ENCODE measurements at places on chromosomes 11 and 22.

- no peak for DNase-seq
Observed at GRCh38 chr11:113199866-113200265, 114.5 kb upstream of the TTC12 start.

- no peak for DNase-seq
Observed at GRCh38 chr22:42134100-42135020, 3.8 kb upstream of the CYP2D6 start.

DNA sequence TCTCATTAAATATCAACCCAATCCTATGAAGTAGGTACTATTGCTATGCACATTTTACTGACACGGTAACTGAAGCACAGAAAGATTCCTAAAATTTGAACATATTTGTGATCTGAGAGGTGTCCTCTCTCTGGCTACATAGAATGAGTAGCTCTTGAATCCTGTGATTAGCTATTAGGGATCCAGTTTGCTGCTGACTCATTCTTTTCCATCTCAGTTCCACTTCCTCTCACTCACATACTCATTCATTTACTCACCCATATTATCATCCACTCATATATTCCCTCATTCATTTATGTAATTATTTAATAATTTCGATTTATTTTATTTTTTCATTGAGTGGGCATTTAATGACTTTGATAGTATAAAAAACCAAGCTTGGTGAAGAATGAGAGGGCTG, 42.7 kb downstream of the OR5B17 start:
- no peak for DNase-seq

GRCh38 chr22:45434981-45435380, 21.5 kb downstream of the RIBC2 start:
- DNase-seq = no peak

DNA sequence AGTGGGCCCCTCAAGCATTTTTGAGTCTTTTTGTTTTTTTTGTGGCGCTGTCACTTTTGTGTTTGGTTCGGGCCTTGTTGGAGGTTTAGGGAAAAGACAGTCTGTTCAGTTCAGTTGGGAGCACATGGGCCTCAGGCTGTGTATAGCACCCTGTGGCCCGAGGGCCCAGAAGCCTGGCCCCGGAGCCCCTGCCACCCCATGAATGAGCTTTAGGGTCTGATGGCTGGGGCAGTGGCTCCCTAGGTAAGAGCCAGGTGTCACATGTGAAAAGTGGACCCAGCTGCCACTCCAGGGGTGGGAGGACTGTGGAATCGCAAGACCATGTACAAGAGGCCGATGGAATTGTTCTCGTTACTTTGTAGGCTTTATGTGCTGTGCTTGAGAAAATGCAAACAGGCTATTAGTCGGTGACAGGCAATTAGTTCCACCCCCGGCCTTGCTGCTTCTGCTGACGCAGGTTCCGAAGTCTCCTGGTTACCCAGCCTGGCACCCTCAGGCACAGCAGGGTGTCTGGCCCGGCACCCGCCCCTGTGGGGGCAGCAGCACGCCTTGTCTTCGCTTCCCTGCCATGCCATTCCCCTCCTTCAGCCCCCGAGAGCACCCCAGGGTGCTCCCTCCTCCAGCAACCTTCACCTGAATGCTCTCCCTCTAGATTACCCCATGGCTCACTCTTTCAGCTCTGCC, 38.2 kb upstream of the PARVG start:
- DNase-seq = no peak

GRCh38 chr22:42560781-42561180, 7.0 kb downstream of the SERHL2 start:
- DNase-seq = no peak

DNA sequence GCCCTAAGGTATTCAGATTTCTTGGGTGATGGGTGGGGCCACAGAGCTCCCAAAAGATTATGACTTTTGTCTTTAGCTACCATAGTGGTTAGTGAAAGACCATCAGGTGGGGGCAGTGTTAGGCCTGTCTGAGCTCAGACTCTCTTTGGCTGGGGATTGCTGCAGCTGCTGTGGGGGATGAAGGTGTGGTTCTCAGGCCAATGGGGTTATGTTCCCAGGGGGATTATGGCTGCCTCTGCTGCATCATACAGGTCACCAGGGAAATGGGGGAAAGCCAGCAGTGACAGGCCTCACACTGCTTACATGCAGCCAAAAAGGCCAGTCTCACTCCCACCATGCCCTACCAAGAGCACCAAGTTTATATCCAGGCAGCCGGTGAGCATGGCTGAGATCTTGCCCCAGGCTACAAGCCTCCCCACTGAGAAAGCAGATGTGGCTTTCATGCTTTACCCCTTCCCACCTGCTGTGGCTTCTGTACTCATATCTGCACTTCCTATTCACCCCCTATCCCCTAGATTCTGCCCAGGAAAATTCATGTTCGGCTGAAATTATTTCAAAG, 24.8 kb downstream of the CNTF start:
- DNase-seq = no peak

- no peak for DNase-seq
Observed at GRCh38 chr11:111601636-111601978, 642 bp upstream of the SIK2 start.

DNA sequence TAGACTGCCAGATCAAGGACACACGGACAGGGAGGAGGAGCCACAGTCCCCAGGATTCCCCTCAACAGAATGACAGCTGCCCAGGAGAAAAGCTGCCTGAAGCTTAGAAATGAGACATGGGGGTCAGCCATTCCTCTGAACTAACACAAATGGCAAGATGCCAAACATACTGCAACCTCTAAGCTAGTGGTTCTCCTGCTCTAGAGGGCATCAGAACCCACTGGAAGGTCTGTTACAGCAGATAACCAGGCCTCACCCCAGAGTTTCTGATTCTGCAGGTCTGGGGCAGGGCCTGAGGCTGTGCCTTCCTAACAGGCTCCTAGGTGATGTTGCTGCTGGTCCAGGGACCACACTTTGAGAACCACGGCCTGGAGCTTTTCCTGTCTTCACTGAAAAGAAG, 28.6 kb upstream of the BID start:
- DNase-seq = no peak

- no peak for DNase-seq
Observed at GRCh38 chr22:19774628-19775027, 14.1 kb downstream of the TBX1 start.

GRCh38 chr11:112334381-112334780, 73.7 kb upstream of the PLET1 start:
- DNase-seq = no peak

- DNase-seq = no peak
Observed at GRCh38 chr11:77086521-77087472, 15.8 kb upstream of the OMP start.

GRCh38 chr11:76251576-76251975, 45.3 kb upstream of the WNT11 start:
- DNase-seq = no peak

DNA sequence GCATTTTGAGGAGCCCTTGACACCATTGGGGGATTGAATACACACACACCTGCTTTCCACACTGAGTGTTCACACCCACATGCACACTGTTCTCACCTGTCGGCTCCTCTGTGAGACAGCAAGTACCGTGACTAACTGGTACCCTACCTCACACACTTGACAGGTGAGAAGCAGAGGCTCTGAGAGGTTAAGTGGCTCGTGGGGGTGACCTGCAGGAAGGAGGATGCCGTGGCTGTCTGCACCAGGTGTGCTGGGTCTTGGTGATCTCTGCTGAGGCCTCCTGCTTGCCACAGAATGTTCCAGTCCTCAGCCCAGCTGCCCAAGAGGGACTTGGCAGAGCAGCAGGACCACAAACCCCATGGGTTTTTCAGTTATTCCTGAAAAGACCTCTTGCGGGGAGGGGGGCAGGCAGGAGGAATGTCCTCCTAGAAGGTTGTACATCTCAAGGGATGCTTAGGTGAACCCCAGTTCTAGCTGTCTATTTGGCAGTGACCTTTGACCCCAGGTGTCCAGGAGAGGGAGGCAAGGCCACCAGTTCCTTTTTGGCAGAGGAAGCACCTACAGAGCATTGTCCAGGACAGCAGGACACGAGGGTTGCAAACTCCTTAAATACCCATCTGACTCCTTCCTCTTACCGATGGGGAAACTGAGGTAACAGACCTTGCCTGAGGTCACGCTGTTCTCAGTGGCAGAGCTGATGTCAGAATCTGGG, 66.0 kb downstream of the SHISAL1 start:
- no peak for DNase-seq

DNA sequence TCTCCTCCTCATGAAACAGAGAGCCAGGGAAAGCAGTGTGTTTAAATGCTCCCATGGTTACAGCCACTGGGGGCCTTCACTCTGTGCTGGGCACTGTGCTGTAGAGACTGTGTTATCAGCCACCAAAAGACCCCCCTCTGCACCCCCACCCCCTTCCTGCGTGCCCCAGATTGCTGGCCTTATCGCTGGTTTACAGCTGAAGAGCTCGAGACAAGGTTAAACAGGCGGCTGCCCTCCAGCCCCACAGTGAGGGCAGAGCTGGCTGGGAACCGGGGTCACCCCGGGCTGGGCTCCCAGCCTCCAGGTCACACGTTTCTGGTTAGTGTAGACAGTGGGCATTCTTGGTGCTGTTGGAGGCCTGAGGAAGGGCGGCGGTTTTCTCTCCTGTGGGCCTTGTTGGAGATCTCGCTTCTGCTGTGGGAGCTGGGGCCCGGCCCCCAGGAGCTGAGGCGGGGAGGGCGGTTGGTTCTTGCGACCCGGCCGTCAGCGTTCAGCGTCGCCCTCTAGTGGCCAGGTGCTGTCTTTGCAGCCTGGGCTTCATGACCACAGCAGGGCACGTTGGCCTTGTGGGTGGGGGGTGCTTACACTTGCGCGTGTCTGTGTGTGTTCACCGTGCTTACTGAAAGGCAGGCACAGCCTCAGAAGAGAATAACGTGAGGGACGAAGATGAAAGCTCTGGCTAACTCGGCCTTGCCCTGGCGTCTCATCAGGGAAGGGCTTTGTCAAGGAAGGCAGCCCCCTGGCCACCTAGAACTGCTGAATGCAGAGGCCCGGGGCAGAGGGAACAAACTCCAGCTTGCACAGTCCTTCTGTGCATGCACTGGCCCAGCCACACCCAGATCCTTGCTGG, 40.8 kb downstream of the TBC1D22A start:
- no peak for DNase-seq

- no peak for DNase-seq
Observed at GRCh38 chr22:28141614-28142013, 222.6 kb upstream of the PITPNB start.

DNA sequence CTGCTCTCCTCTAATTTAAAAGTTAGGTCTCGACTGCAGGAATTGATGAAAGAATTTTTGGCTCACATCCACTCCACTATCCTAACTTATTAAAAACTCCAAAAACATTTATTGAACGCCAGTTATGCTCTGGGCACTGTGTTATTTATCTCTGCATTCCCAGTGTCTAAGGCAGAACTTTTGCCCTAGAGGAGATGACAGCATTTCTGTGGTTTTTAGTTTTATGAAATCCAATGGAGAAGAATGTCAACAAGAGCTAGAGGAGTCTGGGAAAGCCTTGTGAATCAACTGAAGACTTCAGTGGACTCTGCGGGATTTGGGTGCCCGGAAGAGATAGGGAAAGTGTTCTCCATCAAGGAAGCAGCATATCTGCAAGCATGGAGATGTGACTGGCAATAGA, 217.0 kb upstream of the PGR start:
- DNase-seq = no peak

DNA sequence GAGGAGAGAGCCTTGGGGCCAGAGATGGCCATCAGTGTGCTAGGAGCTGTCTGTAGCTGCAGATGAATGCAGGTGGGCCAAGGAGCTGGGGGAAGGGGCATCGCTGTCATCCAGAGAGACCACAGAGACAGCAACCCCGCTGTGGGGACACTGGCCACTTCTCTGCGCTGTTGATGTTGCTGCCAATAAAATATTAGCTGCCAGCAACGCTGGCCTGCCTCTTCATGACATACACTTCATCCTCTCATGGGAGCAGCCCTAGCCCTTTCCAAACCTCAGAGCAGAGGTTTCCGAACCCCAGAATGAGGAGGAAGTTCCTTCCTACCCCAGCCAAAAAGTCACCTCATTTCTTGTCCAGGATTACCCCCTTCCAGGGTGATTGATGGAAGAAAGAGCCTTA, 106.2 kb downstream of the PARVA start:
- DNase-seq = no peak

DNA sequence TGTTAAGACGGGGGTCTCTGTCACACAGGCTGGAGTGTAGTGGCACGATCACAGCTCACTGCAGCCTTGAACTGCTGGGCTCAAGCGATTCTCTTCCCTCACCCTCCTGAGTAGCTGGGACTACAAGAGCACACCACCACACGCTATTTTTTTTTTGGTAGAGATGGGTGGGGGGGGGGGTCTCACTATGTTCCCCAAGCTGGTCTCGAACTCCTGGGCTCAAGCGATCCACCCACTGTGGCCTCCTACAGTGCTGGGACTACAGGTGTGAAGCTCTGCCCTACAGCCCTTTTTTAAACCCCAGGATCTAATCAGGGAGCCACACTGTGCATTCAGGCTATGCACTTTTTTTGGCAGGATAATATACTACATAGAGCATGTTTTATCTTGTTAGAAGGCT, 1.4 kb upstream of the DHCR7 start:
- DNase-seq = no peak

GRCh38 chr11:57386178-57386940, 4.1 kb downstream of the PRG2 start:
- no peak for DNase-seq

- DNase-seq = no peak
Observed at GRCh38 chr11:104328512-104328907, 164.6 kb upstream of the PDGFD start.

DNA sequence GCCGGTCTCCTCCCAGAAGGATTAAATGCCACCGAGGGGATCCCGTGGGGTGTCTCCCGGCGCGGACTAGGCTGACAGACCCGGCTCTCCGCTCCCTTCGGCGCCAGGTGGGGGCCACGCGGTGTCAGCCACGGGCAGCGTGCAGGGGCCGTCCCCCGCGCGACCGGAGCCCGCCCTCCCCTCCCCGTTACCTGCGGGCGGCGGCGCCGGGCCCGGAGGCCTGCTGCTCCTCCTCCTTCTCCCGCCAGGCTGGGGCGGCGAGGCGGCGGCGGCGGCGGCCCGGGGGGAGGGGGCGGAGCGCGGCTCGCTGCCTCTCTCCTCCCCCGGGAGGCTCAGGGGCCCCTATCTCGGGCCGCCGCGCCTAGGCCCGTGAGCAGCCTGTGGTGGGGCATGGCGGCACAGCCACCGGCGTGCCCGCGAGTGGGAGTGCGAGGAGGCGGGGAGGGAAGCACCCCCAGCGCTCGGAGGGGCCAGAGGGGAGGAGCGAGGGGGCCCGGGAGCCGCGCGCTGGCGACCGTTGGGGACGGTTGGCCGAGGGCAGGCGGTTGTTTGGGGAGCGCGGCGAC, 450 bp downstream of the ZBTB44 start:
- DNase-seq = peak; percentile 23

DNA sequence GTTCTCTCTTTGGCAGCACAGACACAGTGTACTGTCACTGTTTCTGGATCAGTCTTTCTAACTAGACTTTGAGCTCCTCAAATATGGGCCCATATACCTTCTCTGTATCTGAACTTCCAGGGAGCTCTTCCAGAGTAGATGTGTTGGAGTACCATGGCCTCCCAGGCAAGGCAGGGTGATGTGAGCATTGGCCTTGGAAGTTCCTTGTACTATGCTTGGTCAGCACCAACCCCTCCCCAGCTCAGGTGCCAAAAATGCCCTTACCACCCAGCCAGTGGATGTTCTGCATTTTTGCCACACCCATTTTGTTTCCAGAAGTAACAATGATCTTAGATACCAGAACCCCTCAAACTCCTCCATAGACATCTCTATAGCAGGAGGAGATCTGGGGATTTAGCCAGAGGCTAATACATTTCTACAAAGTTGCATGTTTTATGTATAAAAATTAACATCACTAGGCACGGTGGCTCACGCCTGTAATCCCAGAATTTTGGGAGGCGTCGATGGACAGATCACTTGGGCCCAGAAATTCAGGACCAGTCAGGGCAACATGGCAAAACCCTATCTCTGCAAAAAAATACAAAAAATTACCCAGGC, 132.7 kb downstream of the CCDC81 start:
- DNase-seq = no peak

GRCh38 chr22:48802576-48802975, 1025.1 kb downstream of the BRD1 start:
- no peak for DNase-seq
